Stimulated activated CD8-positive, alpha-beta memory T cell treated with anti-CD3 and anti-CD28 coated beads, Interleukin-7, amount 100 ng/mL, for 1 hour (primary cell): ENCODE measurements at places on chromosomes 5 and 9.

- DNase-seq = no peak
Observed at GRCh38 chr5:62771341-62771740, 192.7 kb downstream of the LRRC70 start.

DNA sequence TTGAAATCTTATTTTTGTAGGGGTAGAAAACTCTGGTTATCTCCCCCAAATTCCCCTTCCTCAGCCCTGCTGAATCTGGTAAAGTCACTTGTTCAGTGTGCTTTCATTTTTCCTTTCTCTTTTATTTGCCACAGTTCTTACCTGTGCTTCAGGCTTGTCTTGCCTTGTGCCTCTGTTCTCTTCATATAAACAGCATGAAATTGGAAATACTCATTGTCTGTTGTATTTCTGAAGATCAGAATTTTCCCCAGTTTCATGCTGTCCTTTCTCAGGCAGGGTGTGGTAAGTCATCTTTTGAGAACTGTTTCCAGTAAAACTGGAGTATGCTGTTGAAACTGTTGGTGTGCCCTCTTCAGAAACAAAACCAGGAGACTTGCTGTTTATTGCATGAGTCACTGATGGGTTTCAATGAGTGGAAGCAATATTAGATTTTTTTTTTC is 7.0 kb downstream of the PAM start:
- no peak for DNase-seq

DNA sequence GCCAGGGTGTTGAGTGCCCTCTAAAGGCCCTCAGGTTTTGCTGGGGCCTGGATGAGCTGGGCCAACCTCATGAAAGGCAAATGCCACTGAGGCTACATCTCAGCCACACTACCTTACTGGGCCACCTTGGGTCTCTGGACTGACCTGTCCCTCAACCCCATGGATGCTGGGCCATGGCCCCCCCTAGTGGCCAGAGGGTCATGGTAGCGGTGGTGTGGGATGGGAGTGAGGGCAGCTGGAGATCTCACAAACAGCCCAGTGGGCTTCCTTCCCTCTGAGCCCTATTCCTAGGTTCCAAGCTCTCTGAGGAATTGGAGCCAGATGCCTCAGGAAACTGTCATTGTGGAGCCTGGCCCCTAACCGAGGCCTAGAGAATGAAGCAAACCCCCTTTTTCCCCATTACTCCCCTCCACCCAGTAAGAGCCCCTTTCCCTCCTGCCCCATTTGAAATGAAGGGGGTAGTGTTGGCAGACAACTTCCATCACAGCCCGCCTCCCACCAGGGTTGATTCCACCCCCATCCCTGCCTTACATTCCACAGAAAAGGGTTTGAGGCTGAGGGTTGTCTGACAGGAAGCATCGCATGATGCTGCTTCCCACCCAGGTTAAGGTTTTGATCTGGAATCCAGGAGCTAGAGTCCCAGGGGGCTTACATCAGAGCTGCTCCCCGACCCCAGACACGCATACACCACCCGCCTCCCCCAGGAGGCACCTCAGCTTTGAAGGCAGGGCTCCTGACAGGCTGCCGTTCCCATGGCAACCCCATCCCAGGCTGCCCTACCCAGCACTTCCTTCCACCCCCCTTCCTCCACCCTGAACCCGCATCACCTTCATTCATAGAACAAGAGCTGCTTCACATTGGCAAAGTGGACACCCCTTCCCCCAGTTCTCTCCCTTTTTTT is 63.9 kb downstream of the PCDH1 start:
- DNase-seq = no peak

DNA sequence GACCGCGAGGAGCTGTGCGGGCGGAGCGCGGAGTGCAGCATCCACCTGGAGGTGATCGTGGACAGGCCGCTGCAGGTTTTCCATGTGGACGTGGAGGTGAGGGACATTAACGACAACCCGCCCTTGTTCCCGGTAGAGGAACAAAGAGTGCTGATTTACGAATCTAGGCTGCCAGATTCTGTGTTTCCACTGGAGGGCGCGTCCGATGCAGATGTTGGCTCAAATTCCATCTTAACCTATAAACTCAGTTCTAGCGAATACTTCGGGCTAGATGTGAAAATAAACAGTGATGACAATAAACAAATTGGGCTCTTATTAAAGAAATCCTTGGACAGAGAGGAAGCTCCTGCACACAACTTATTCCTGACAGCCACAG is 590 bp downstream of the PCDHA6 start:
- DNase-seq = no peak

- DNase-seq = no peak
Observed at GRCh38 chr5:31682851-31683250, 43.9 kb downstream of the PDZD2 start.

- DNase-seq = no peak
Observed at GRCh38 chr9:103942200-103942599, 151.9 kb upstream of the SMC2 start.

- no peak for DNase-seq
Observed at GRCh38 chr5:9451037-9451436, 94.8 kb downstream of the SEMA5A start.

GRCh38 chr5:10580531-10581423 is 16.9 kb downstream of the ANKRD33B start:
- no peak for DNase-seq
